ENCODE measurements at places on chromosomes 1 and 21.

DNA sequence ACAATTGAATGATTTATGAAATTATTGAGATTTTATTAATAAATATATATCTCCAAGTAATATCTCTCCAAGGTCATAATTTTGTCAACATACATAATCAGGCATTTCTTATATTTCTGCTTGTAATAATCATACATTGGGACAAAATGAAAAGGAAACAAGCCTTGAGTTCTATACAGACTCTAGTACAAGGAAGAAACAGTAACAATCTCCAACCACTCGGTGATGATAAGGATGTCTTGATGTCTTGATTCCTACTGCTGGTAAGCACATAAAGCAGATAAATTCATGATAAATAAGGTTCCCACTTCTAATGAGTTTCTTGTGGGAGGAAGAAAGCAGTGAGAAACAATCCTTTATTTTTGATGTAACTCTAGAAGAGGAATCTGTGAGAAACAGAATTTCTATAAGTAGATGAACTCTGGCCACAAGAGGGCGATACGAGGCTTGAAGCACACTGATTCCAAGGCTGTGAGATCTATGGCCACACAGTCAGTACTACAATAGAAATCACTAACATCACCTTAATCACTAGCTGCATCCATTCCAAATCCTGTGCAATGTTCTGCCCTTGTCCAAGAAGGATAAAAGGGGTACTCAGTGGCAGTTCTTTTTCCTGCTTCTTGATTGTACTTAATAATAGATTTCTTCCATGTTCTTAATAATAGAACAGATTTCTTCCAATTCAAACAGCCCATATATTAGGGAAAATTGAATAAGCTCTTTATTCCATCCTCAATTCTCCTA is 41.4 kb upstream of the LRRC8B start:
- peak; percentile 59 for DNase-seq

DNA sequence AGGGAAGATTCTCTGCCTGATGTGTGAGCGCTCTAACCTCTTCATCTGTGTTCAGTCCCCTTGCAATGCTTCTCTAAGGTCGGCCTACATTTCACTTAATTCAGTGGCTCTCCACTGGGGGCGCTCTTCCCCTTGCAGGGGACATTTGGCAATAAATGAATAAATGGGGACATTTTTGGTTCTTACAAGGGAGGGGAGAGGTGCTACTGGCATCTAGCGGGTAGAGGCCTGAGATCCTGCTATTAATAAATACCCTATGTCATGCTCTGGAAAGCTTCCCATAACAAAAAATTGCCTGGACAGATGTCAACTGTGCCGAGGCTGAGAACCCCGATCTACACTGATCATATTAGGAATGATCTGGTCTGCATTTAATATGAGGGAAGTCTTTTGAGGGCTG is 25.9 kb upstream of the DNAJC11 start:
- peak; percentile 59 for DNase-seq

DNA sequence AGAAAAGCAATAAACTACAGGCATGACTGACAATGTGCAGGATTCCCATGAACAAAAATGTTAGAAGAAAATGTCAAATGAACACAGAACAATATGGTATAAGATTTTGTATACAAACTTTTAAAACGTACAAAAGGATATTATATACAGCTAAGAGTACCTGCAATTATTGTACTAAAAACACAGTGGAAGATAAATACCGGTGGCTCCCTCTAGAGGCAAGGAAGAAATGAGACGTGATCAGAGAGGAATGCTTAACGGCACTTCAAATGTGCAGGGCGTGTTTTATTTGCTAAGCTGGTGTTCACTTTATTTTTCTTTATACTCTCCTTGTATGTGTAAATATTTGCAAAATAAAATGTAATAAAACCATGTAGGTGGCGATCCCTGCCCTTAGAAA is 191.8 kb upstream of the SAMSN1 start:
- no peak for DNase-seq

DNA sequence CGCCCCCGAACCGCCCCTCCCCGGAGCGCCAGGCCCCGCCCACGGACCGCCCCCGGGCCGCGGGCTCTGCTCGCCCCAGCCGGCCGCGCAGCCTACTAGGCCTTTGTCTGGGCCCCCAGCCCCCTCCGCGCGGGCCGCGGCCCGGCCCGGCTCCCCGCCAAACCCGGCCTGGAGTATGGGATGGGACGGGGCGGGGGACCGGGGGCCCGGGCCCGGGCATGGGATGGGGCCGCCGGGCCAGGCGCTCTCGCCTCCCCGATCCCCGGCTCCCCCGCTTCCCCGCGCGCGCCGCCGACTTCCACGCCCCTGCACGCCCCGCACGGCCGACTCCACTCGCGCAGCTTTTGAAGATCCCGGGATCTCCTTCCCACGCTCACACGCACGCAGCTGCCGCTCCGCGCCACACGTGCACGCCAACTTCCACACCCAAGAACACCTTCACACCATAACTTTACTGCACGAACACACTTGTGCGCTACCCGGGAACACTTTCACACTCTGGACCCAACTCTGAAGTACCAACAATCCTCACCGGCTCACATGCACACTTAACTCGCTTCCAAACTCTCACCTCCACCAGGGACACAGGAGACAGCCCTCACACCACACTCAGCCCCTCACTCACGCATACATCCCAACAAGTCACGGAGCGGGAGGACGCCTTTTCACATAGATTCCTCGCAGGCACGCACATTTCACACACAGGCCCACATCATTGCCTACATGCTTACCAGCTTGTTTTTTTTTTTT is 437 bp upstream of the HSPG2 start:
- peak; percentile 60 for DNase-seq

DNA sequence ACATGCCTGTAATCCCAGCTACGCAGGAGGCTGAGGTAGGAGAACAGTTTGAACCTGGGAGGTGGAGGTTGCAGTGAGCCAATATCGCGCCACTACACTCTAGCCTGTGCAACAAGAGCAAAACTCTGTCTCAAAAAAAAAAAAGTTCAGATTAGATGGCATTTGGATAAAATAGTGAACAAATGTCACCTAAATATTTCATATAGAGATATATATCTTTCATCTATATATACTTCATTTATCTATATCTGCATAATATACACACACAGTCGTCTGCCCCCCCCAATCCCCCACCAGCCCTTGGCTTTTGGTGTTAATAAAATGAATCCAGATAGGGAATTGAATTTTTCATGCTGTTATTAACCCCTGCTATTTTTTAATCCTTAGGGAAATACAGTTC is 5.0 kb downstream of the PPP1R15B start:
- no peak for DNase-seq

- DNase-seq: no peak
Observed at GRCh38 chr1:68516066-68516465, 19.2 kb upstream of the DEPDC1 start.

- no peak for DNase-seq
Observed at GRCh38 chr1:184272175-184272866, 114.5 kb upstream of the C1orf21 start.

DNA sequence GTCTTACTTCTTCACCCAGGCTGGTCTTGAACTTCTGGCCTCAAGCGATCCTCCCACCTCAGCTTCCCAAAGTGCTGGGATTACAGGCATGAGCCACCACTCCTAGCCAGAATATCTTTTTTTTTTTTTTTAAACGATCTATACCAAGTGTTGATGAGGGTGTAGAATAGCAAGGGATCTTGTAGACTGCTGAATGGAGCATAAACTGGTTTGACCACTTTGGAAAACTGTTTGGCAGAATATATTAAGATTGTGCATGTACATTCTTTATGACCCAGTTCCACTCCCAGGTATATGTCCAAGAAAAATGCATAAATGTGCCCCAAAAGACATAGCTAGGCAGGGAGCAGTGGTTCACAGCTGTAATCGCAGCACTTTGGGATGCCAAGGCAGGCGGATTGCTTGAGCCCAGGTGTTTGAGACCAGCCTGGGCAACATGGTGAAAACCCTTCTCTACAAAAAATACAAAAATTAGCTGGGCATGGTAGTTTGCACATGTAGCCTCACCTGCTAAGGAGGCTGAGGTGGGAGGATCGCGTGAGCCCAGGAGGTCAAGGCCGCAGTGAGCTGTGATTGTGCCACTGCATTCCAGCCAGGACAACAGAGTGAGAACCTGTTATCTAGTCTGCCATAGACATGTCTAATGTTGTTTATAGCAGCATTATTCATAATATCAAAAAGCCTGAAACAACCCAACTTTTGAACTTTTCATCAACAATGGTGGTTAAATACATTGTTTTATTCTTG is 184.0 kb downstream of the VPS13D start:
- no peak for DNase-seq

DNA sequence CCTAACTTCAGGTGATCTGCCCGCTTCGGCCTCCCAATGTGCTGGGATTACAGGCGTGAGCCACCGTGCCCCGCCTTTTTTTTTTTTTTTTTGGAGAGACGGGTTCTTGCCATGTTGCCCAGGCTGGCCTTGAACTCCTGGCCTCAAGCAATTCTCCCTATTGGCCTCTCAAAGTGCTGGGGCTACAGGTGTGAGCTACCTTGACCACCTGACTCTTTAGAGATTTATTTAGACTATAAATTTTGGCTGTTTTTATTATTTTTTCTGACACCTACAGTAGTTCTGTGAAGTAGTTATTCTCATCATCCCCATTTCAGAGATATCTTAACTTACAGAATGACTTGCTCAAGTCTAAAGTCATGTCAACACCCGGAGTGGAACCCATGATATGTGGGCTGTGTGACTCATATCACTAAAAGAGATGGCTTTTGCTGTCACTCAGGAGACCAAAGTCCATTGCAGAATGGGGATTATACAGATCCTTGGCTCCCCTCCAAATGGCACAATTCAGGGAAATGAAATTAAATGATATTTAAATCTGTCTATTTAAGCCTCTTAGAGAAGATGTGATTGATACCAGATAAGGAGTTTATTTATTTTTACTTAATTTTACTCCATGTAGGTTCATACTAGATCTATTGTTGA is 93.2 kb downstream of the CTH start:
- no peak for DNase-seq

- DNase-seq: no peak
Observed at GRCh38 chr1:155952505-155952890, 11.1 kb downstream of the RXFP4 start.

GRCh38 chr1:165371588-165372225 is 15.2 kb upstream of the LMX1A start:
- DNase-seq: no peak

- DNase-seq: no peak
Observed at GRCh38 chr1:160858097-160858496, 4.6 kb downstream of the CD244 start.

GRCh38 chr1:40309374-40310128 is 7.5 kb downstream of the COL9A2 start:
- no peak for DNase-seq

DNA sequence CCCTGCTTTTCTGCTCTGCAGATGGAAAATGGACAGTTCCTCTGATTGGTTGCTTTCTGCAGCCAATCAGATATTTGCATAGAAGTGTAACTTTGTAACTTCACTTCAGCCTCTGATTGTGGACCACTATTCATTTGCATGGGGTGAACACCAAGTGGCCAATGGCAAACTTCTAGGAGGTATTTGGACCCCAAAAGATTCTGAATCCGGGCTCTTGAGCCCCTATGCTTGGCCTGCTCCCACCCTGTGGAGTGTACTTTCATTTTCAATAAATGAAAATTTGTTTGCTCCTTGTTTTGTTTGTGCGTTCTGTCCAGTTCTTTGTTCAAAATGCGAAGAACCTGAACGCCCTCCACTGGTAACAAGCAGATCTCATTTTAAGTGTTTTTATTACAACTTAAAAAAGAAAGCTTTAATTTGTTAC is 6.4 kb upstream of the GSTM4 start:
- DNase-seq: no peak

GRCh38 chr1:215282557-215282956 is 200.0 kb downstream of the KCNK2 start:
- no peak for DNase-seq

DNA sequence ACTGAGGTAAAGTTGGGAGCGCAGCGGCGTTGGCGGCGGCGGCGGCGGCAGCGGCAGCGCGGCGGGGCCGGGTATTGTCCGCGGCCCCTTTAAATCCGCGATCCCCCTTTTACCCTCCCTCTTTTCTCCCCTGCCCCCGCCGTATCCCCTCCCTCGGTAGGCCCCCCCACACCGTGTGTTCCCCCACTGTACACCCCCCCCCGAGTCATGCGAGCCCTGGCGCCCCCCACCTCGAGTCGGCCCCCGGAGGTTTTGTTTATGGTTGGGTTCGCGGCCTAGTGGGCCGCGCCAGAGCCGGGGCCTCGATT is 169 bp downstream of the UBAP2L start:
- DNase-seq: no peak

DNA sequence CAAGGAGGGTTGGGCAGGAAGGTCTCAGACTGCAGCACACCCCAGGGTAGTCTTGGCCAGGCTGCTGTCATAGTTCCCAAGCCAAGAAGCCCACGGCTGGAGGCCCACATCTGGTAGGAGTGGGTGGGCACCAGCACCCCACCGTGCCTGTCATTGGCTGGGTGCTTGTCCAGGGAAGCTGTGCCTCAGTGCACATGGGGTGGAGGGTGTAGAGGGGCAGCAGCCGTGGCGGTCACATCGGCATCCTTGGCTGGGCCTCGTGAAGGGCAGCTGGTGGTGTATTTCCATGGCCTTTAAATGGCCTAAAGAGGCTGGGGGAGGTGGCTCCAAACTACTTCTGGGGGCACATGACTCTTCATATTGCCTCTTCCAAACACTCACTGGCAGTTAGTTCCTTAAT is 119.6 kb upstream of the USP24 start:
- DNase-seq: no peak

DNA sequence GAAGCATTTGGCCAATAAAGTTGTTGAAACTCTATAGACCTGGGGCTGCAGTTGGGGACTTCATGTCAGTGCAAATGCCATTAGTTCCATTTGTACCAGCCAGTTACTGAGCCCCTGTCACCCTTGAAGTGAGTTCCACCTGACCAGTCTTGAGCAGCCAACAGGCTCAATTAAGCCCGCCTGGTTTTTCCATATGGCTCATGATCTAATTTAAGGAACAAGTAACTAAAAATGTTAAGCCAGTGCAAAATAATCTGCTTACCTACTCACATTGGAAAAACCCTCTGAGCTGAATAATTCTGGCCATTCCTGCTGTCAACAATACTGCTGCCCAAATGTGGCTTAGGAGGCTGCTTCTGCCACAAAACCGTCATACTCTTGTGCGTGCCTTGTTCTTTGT is 21.6 kb downstream of the NSUN4 start:
- no peak for DNase-seq
